ENCODE measurements at places on chromosomes 5 and 9.

GRCh38 chr5:15233566-15233965 is 266.4 kb upstream of the FBXL7 start:
- no peak for DNase-seq

DNA sequence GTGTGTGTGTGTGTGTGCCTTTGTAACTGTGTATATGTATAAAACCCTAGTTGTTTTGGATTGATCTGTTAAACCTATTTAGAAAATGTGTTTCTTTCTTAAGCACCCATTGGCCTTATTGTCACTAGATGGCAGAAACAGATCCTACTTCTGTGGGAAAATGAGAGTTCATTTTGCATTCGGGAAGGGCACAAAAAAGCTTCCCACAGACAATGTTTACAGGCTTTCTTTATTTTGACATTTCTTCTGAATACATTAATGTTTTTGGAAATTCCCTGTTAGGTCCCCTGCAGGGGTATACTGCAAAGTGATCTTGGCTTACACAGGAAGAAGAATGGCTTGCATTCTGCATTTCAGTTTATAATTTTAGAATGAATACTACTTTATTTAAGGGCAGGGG is 481.8 kb upstream of the ARRDC3 start:
- DNase-seq, result peak; percentile 23

DNA sequence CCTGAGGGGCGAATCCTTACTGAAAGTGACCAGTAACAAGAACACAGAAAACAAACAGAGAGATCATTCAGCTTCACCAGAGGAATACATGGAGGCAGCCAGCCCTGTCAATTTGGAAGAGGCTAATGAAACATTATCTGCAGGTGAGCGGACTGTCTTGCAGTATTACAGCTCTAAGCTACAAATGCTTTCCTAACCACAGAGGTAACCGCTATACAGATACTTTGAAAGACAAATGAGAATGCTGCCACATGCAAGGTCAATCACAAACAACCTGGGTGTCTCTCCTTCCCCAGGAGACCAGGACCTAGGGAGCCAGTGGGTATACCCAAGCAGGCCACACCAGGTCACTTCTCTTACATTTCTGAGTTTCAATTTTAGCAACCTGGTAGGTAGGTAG is 30.2 kb downstream of the EFNA5 start:
- DNase-seq, result no peak

DNA sequence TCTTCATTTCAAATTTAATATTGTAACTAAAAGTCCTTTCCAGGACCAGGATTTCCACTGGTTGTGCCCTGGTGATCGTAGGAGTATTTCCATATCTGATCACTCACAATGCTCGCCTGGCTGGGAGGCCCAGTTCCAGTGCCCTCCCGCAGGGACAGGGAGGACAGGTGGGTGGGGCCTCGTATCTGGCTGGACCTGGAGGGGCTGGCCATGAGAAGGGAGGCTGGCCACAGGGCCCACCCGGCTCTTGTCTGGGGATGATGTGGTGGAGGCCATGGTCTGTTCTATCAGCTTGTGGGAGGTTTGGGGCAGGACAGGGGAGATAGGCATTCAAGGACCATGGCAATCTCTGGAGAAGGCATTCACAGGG is 286.4 kb downstream of the GADD45G start:
- DNase-seq, result no peak

DNA sequence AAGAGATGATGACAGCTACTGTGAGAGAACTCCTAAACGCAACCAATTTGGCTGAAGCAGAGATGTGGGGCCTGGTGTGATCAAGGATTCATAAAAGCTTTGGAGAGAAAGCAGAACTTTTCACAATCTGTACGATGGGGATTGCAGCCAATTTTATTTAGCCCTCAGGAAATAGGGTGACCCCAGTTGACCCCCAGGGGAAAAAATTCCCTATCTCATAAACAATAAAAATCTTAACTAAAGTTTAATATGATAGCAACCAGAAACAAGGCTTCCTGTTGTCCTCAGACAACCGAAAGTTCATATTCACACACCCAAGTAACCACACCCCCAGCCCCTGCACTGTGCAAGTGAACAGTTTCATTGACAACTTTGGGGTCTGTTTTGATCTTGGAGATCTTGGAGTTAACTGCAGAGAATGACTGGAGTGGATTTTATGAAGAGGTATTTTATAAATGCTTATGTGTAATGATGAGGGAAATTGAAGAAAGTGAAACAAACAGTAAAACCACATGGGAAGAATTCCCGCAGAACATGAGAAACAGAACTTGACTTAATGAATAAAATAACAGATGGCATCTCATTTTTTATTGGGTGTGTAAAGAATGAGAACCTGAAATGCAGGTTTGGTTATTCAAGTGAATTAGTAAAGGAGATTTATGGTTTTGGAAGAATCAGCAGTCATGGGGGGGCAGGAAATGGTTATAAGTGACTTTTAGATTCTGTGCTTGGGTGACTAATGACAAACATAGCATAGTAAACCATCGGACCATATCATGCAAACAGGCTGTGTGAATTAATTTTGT is 94.5 kb downstream of the PDE4D start:
- no peak for DNase-seq

DNA sequence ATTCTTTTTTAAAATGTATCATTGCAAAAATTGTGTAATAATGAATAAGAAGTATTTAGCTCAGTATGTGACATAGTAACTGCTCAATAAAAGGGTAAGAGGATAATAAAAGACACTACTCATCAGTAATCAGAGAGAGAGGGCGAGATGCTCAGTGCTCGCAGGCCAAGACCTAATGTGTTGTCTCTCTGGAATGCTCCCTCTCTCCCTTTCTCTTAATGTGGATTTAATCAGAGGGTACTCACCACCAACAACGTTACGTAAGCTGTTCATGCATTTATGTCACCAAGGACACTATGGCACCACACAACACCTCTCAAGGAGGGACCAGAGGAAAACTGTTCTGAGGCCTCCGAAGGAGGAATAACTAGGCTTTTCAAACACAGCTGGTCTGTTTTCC is 42.5 kb downstream of the WHRN start:
- DNase-seq, result no peak

DNA sequence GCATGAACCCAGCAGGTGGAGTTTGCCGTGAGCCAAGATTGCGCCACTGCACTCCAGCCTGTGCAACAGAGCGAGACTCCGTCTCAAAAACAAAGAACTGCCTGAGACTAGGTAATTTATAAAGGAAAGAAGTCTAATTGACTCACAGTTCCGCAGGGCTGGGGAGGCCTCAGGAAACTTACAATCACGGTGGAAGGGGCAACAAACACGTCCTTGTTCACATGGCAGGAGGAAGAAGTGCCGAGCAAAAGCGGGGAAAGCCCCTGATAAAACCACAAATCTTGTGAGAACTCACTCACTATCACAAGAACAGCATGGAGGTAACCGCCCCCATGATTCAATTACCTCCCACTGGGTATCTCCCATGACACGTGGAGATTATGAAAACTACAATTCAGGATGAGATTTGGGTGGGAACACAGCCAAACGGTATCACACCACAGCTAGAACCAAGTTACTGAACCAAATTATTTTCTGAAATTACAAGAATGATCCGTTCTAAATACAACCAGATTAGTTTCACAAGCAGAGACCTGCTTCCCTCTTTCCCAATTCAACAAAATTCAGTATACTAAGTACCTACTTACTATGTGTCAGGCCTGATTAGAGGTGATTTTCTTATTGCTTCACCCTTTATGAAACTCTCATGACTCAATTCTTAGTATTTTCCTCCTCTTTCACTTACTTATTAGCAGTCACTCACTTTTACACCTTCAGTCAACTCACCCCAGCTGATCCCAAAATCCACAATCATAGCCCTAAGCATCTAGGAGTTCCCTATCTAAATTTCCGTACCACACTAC is 8.4 kb downstream of the UBTD2 start:
- DNase-seq, result no peak

DNA sequence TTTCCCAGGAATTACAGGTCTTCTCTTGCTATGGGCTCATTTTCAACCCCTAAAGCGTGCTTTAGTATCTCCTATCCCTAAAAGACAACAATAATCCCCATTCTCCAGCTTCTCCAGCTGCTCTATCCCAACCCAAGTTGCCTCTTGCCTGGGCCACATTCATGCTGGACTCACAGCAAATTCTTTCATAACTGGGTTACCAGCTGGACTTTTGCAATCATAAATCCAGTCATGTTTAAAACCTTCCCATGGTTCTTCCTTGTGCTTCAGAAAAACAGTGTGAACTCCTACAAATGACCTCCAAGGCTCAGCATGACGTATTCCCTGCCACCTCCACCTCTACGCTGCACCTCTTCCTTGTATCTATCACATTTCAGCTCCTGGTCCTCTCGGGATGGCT is 346.9 kb downstream of the GADD45G start:
- no peak for DNase-seq

GRCh38 chr5:95915999-95916686 is 45.5 kb downstream of the ELL2 start:
- DNase-seq, result no peak

DNA sequence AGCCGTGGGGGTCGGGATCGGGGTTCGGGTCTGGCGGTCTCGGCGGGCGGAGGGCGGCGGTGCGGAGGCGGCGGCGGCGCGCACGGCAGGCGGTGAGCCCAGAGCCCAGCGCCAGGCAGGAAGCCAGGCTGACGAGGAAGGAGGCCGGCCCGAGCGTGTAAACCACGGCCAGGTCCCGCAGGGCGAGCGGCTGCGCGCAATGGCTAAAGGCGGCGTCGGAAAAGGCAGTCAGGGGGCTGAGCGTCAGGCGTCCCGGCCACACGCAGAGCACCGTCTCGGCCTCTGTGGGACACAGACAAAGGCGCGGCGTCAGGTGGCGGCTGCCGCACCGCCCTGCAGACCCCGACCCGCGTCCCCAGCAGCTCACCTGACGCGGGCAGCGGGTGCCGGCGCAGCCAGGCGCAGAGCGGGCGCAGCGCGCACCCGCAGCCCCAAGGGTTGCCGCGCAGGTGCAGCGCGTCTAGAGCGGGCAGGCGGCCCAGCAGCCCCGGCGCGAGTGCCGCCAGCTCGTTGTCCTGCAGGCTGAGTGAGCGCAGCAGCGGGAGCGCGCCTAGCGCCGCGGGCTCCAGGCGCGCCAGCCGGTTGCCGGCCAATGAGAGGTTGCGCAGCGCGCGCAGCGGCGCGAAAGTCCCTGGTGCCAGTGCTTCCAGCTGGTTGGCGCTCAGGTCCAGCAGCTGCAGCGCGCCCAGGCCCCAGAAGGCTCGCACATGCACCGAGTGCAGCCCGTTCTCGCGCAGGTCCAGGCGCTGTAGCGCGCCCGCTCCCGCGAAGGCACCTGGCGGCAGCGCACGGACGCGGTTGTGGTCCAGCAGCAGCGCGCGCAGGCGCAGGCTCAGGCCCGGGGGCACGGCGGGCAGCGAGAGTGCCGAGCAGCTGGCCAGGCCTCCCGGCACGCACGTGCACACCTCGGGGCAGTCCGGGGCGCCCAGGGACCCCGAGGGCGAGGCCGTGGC is 671 bp downstream of the LRRC26 start:
- DNase-seq, result peak; percentile 46

GRCh38 chr5:98031496-98031895 is 742.0 kb upstream of the RGMB start:
- no peak for DNase-seq

DNA sequence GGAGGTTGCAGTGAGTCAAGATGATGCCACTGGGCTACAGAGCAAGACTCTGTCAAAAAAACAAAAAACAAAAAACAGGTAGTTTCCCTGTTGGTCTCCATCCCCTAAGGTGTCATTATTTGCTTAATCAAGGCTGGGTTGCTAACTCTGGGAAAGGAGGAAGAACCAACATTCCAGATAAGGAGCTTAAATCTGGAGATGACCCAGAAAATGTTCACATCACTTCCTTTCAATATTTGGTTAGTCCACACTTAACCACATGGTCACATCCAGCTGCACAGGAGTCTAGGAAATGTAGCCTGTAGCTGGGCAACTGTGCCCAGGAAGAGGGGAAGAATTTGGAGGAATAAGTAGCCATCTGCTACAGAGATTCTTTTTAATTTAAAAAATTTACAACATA is 25.9 kb upstream of the MEGF9 start:
- DNase-seq, result no peak

DNA sequence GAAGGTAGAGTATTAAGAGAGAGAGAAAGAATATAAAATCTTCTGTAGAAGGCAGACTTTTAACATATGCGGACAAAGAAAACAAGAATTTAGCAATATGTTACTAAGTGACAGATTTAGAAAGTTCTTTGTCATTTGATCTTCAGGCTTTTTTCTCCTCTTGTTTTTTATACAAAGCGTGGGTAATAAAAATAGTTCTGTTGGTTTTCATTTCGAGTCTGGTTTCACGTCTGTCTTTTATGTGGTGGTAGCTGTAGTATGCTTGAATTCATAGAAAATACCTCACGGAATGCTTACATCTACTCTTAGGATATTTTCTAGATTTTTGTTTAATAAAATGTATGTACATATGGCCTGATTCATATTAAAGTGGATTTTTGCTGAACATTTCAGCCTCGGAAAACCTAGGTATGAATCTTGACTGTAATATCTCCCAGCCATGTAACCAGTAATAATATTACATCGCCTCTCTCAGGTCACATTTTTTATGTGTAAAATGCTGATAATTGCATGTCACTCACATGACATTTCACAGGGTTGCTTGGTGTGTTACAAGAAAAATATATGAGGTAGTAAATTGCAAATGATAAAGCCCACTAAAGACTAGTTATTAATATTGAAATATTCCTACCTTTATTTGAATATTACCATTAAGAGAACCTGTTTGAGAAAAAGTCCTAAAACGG is 72.5 kb upstream of the TAF11L2 start:
- DNase-seq, result no peak

DNA sequence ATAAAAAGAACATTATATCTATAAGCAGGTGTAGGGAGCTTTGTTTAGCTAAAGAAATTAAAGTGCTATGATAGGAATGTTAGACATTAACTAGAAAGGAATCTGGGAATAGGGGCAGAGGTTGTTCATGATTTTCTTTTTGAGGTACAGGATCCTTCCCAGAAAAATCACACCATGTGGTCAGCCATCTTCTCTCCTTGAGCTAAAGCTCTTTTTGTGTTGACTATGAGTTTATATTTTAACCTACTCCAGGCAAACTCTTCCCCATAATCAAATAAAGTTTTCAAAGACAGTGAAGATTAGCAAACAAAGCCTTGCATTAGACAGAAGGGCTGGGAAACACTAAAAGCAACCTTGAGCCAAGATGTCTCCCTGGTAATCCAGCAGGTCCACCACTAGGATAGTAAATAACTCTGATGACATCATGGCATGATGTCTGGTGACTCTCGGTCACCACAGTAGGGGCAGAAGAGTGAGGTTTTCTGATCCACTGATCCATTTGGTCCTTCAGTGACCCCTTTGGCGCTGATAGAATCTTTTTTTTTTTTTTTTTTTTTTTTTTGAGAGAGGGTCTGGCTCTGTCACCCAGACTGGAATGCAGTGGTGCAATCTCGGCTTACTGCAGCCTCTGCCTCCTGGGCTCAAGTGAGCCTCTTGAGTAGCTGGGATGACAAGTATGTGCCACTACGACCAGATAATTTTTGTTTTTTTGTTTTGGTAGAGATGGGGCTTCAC is 30.6 kb upstream of the IL6ST start:
- DNase-seq, result no peak

- peak; percentile 81 for DNase-seq
These were observed 26.7 kb downstream of the BDP1 start for GRCh38 chr5:71482132-71482531.

- DNase-seq, result no peak
These were observed 219.7 kb downstream of the ADCY2 start for GRCh38 chr5:7615566-7616061.
